Skeletal muscle cell (primary cell): ENCODE measurements at places on chromosomes 2 and 18.

- DNase-seq, result no peak
Observed at GRCh38 chr18:56019908-56020307, 431.9 kb upstream of the TCF4 start.

DNA sequence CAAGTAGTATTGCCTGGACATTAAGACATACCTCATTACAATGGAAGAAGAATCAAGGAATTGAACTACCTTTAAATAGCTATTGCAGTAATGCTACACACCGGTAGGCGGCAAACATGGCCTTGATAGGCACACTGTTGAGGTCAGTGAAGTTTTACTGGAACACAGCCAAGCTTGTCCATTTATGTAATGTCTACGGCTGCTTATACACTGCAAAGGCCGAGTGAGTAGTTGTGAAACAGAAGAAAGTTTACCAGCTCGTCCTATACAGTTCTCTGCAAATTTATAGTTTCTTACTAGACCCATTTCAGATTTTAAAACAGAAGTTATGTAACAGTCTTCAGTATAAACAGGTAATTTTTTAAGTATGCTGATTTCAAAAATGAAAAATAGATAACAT lies 38.8 kb downstream of the PPP4R1 start:
- peak; percentile 90 for DNase-seq

- DNase-seq, result peak; percentile 52
Observed at GRCh38 chr18:46278481-46279465, 174.6 kb downstream of the HAUS1 start.

DNA sequence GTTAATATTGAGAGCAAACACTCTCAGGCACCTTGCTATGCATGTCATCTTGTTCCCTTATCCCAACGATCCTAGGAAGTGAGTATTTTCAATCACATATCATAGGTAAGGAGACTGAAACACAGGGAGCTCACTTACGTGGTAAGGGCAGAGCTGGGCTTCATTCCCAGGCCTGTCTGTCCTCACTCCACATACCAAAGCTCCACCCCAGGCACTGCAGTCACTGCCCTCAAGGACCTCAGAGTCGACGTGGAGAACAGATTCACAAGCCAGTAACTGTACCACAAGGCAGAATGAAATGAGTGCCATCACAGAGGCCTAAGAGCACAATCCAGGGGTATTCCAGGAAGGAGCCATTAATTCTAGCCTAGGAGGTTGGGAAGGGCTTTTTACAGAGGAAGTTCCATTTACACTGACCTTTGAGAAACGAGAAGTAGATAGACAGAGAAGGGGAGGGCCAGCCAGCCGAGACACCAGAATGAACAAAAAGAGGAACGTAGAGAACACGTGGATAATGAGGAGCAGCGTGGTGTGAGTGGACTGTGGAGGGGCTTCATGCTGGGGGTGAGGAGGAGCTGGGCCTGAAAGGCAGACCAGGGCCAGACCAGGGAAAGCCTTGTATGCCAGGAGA lies 48.6 kb downstream of the KIAA2012 start:
- DNase-seq, result no peak

DNA sequence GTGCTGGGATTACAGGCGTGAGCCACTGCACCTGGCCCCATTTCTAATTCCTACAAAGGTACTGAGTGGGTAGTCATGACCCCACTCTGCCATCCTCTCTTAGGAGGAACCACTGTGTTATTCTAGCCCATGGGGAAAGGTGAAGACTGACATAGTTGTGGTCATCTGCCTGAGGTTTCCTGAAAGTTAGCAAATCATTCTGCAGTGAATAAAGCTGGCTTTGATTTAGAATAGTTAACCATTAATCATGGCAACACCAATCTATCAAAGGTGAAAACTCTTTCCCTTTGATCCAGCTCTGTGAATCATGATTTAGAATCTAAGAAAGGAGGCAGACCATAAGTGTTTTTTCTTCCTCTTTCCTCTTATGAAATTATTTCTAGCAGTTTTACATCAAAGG lies 50.8 kb downstream of the SUMO1 start:
- DNase-seq, result no peak

DNA sequence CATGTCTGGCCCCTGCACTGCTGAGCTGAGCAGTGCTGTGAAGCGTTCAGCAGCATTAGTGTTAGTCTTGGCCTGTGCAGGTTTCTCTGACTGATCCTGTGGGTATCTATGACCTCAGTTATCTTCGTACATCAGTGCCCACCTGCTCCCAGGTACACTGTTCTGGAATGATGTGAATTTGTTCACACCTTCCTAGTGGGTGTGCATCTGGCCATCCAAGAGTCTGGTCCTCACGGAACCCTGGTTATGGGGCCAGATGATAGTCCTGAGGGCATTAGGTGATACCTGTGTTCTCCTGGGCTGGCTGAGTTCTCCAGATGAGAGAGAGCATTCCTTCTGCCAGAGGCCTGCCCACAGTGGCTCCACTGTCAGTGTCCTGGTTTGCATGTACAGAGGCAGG lies 57.2 kb downstream of the INPP4A start:
- no peak for DNase-seq

- DNase-seq, result no peak
Observed at GRCh38 chr2:86201671-86202335, 2.5 kb downstream of the MRPL35 start.

GRCh38 chr2:32847734-32848133 lies 99.0 kb upstream of the LTBP1 start:
- DNase-seq, result no peak

GRCh38 chr2:46144133-46144800 lies 152.9 kb upstream of the EPAS1 start:
- DNase-seq, result no peak

DNA sequence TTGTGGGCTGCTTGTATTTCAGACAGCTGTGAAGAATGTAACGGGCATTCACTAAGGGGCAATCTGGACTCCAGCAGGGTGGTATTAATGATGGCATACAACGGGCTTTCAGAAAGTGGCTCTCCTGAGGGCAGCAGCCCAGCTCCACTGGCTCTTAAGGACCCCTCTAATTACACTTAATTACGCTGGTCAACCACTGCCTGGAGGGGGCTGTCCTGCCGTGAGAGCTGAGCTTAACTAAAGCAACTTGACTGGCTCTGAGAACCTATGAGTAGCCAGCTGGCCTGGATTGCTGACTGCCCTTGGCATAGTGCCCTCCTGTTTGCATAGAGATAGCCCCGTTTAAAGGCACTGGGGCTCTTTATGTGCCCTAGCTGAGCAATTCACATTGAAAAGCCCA lies 3.8 kb downstream of the LIPG start:
- no peak for DNase-seq

DNA sequence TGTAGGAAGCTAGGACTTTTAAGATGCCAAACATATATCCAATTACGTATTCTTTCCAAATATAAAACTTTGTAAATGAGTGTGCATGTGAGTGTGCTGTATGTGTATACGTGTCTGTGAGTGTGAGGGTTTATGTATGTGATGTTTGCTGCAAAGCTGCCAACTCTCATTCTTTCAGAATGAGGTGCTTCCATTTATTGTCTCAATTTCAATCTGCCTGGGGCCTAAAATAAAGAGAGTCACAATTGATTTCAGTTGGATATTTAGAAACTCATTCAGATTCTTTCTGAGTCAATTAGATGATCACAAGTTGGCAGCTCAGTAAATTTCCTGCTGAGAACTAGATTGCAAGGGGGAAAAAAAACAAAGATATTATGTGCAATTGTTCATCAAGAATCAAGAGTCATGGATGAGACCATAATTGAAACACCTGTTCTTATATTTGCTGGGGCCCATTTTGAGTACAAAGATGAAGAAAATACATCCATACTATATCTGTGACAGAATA lies 621.2 kb upstream of the ACVR2A start:
- no peak for DNase-seq

DNA sequence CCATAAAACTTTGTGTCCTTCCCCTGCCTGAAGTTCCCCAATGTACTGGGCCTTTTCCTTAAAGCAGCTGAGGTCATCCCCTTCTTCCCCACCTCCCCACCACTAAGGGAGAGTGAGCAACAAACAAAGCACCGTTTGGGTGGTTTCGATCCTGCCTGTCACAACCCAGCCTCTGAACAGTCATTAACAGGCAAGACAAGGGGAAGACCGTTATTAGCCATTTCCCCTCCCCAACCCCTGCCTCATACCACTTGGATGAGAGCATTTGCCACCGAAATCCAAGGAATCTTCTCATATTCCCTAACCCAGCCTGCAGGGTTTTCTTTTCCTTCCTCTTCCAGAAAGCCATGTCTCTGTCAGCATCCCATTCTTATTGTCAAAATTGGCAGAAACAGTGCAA lies 65.6 kb downstream of the STRADB start:
- no peak for DNase-seq

DNA sequence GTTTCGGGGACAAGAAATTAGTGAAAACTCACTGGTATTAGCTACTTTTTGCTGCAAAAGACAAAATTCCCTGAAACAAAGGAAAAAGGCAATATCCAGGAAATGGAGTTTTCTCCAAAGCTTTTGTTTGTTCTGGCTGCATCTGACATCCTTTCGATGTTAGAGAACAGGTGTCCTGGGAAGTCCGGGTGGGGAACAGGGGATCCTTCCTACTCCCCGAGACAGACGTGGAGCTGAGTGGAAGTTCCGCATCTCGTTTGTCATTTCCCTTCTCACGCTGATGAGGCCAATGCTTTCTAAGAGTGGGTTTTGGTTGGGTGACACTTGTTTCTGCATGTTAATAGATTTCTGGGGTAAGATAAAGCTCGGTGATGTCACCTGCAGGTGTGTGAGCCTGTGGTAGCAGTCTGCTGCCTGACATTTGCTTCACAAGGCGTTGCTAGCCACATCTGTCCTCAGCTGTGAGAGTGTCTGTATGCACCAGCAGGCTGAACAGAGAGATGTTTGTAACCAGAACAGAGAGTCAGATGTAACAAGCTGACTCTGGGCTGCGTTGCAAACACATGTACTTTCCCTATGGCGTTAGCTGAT lies 125.9 kb downstream of the ACOXL start:
- no peak for DNase-seq

DNA sequence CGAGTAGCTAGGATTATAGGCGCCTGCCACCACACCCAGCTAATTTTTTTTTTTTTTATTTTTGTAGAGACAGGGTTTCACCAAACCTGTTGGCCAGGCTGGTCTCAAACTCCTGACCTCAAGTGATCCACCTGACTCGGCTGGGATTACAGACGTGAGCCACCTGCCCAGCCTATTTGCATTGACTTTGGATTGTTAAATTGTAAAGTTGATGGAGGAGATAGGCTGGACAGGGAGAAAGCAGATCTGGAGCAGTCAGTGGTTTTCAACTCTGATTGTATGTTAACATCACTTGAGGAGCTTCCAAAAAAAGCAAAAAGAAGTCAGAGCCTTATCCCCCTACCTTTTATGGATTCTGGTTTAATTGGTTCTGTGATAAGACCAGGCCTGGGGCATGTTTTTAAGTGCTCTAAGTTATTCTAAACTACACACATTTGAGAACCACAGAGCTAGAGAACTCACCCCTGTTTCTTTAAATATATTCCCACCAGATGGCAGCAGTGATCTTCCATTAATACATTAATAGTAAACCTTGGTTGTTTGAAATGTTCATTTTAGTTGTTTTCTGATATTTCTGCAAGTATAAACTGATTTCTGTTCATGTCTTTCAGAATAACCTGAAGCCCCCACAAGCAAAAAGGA lies 7.5 kb downstream of the C2orf49 start:
- no peak for DNase-seq

- DNase-seq, result no peak
Observed at GRCh38 chr2:218513676-218514075, 54.5 kb downstream of the USP37 start.

- DNase-seq, result no peak
Observed at GRCh38 chr2:175293776-175294175, 112.3 kb upstream of the ATP5MC3 start.

- DNase-seq, result no peak
Observed at GRCh38 chr2:239385096-239386000, 15.5 kb downstream of the HDAC4 start.

GRCh38 chr2:168346725-168347477 lies 99.5 kb upstream of the STK39 start:
- peak; percentile 15 for DNase-seq

GRCh38 chr2:71863396-71863795 lies 284.3 kb downstream of the CYP26B1 start:
- no peak for DNase-seq

DNA sequence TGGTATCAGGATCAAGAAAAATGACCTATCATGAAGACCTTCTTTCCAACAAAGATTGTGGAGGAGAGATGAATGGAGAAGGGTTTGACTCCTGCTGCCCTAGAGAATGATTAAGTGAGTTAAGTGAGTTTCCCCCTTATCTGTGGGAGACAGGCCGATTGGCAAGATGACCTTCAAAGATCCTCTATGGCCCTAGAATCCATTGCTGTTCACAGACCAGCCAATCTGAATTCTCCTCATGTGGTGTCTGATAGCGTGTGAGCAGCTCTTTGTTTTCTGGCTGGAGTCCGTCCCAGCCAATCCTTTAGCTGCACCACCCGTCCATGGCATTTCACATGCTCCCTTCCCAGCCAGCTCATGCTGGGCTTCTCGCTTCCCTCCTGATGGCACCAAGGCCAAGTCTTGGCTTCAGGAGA lies 79.4 kb downstream of the MARCHF4 start:
- DNase-seq, result no peak

DNA sequence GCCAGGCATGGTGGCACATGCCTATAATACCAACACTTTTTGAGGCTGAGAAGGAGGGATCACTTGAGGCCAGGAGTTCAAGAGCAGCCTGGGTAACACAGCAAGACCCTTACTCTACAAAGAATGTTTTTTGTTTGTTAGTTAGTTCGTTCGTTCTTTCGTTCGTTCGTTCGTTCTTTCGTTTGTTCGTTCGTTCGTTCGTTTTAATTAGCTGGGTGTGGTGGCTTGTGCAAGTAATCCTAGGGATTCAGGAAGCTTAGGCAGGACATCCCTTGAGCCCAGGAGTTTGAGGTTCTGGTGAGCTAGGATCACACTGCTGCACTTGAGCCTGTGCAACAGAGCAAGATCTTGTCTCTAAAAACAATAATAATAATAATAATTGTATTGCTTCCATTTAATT lies 98.7 kb downstream of the MARCO start:
- DNase-seq, result no peak
